ENCODE measurements at places on chromosomes 6 and 20. TPM values are rescaled to one million over a fixed set of nuclear protein-coding genes. Genes with fewer than 3 reads are reported as not detected.
A peak's percentile ranks its signal among the peaks of the same experiment; 100 is the strongest.

DNA sequence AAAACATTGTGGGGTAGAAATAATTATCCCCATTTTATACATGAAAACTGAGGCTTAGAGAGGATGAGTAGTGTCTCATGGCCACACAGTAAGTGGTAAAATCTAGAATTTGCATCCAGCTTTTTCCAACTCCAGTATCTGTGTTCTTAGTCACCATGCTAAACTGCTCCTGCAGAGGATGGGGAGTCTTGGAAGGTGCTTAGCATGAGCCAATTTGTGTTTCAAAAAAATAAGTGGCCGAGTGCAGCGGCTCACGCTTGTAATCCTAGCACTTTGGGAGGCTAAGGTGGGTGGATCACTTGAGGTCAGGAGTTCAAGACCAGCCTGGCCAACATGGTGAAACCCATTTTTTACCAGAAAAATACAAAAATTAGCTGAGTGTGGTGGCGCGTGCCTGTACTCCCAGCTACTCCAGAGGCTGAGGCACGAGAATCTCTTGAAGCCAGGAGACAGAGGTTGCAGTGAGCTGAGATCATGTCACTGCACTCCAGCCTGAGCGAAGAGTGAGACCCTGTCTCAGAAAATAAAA is 2.4 kb downstream of the C6orf89 start:
- no peak overlapping the region for H3K27ac ChIP-seq
- no peaks in the 10 kb centered on the region for H3K27me3 ChIP-seq
- no peak overlapping the region for H3K4me3 ChIP-seq
- no peaks in the 10 kb centered on the region for H3K36me3 ChIP-seq

DNA sequence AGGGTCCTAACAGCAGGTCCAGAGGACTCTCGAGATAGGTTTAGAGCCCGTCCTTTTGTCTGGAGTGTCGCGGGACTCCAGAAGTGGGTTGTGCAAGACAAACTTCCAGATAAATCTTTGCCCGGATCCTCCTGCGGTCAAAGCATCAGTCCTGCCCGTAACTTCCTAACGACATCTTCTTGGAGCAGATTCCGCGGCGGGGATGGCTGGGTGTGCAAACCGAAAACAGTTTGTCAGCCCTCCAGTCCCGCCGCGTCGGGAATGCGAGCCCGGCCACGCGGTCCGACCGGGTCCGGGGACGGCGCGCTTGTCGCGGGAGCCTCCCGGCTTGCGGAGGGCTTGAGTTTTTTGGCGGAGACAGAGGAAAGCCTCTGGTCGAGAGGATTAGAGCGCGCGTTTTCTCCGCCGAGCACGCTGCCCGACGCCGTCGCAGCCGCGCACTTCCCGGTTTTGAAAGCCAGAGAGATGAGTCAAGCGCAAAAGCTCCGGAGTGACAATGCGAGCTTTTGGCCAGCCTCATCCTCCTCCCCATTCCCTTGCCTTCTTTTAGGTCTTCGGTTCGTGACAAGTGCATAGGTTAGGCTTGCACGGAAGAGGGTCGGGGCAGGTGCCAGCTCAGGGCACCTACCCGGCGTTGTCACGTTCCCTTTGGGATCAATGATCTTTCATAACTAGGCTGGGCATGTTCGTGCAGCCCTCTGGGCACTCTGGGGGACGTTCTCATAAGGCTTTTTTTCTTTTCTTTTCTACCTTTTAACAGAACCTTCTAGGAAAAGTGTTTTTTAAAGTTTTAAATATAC is 91.3 kb upstream of the PRDM1 start:
- DNase-seq: no peak
- no peaks in the 10 kb centered on the region for H3K27me3 ChIP-seq
- H3K4me1 ChIP-seq: no peaks in the 10 kb centered on the region
- H3K4me3 ChIP-seq: no peak overlapping the region

DNA sequence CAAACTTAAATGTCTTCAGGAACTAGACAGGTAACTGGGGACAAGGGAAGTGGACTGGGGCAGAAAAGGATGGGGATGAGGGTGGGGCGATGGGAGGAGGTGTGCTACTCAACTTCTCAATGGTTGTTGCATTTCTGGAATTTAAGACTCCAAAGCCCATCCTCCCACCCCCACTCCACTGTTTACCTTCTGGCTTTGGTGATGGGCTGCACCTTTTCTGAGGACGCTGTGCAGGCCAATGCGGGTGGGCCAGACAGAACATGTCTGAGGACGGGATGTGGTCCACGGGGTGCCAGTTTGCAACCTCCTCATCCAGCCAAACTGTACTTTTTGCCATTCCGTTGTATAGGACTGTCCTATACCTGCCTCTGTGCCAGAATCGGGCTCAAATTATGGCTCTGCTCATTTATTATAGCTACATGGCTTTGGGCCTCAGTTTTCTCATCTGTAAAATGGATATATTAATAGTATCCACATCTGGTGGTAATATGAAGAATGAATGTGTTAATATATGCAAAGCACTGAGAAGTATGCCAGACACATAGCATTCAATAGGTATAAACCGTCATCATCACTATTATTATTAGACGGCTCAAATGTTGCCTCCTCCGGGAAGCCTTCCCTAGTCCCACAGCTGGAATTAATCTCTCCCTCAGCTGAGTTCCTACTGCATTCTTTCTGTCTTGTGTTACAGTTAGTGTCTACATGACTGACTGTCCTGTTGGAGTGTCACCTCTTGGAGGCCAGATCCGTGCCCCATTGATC is 31.0 kb upstream of the VEGFA start:
- H3K36me3 ChIP-seq: no peaks in the 10 kb centered on the region
- no peak overlapping the region for H3K27ac ChIP-seq
- H3K4me3 ChIP-seq: no peak overlapping the region
- DNase-seq: no peak
- H3K27me3 ChIP-seq: peaks cover 7% of the 10 kb centered on the region
- H3K4me1 ChIP-seq: no peaks in the 10 kb centered on the region

- no peaks in the 10 kb centered on the region for H3K4me1 ChIP-seq
- no peaks in the 10 kb centered on the region for H3K36me3 ChIP-seq
- H3K27ac ChIP-seq: no peak overlapping the region
- no peaks in the 10 kb centered on the region for H3K27me3 ChIP-seq
- H3K4me3 ChIP-seq: no peak overlapping the region
- DNase-seq: no peak
These were observed 7.6 kb downstream of the PRND start for GRCh38 chr20:4729265-4729664.

- H3K27ac ChIP-seq: no peak overlapping the region
- no peaks in the 10 kb centered on the region for H3K27me3 ChIP-seq
- H3K36me3 ChIP-seq: peaks cover 23% of the 10 kb centered on the region
These were observed 6.5 kb downstream of the PIM1 start for GRCh38 chr6:37176268-37177076.

DNA sequence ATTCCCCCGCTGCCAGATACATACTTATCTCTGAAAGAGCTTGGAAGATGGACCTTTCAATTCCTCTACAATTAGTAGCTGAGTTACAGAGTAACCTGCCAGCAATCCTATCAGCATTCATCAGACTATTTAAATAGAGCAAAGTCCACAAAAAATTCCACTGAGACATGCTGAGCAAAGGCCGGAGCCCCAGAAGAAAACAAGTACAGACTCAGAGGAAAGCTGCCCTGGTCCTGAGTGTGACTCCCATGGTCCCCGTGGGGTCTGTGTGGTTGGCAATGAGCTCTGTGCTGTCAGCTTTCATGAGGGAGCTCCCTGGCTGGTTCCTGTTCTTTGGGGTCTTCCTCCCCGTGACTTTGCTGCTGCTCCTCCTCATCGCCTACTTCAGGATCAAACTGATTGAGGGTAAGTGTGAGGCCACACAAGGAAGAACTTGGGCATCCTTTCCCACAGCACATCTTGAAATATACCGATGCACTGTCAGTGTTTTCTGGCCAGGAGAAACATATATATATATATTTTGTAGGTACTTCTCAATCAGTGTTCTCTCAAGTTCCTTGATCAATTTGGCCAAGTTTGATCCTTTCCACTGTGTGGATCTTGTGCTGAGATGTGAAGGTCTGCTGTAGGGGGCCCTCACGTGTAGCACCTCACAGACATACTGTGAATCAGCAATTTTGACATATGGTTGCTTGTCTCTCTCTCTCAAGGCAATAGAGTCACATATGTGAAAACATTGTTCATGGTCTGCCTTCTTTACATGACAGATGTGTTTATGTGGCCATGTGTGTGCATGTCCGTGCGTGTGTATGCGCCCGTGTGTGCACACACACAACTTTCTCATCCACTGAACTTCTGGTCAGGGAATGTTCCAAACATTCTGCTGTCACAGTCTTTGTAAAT is at the start of gene SMLR1:
TSS of gene SMLR1 (plus strand) at position 160 of the 903 bp plus-strand sequence. CDS start at position 168, 8 bp downstream.
- DNase-seq: no peak
- no peaks in the 10 kb centered on the region for H3K4me1 ChIP-seq
- no peak within 1 kb of the TSS for H3K27ac ChIP-seq
- no peaks in the 10 kb centered on the region for H3K27me3 ChIP-seq

DNA sequence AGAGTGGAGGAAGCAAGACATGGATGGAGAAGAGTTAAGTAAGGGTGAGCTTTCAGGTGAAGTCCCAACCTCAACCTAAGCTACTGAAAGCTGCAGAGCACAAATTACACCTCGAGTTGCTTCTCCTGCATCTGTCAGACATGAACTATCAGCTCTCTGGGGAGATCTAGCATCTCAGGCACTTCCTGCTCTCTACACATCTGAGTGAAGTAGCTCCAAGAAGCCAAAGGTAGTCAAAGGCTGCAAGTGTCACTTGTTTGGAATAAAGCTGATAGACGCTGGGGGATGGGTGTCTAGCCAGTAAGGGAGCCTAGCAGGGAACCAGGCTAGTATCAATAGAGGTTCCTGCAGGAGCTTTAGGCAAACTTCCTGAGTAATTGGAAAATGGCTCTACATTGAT is 228.0 kb downstream of the PLCB1 start:
- H3K27ac ChIP-seq: no peak overlapping the region
- H3K36me3 ChIP-seq: no peaks in the 10 kb centered on the region
- no peak overlapping the region for H3K4me3 ChIP-seq
- no peak for DNase-seq
- no peaks in the 10 kb centered on the region for H3K27me3 ChIP-seq

- no peaks in the 10 kb centered on the region for H3K36me3 ChIP-seq
- H3K4me1 ChIP-seq: no peaks in the 10 kb centered on the region
- no peak for DNase-seq
- H3K27me3 ChIP-seq: no peaks in the 10 kb centered on the region
- no peak overlapping the region for H3K27ac ChIP-seq
These were observed 266.7 kb upstream of the FLRT3 start for GRCh38 chr20:14604143-14604542.

Gene GINS1
- total RNA-seq: 85.0 TPM

Gene VWA7
- 0.28 TPM for total RNA-seq

DNA sequence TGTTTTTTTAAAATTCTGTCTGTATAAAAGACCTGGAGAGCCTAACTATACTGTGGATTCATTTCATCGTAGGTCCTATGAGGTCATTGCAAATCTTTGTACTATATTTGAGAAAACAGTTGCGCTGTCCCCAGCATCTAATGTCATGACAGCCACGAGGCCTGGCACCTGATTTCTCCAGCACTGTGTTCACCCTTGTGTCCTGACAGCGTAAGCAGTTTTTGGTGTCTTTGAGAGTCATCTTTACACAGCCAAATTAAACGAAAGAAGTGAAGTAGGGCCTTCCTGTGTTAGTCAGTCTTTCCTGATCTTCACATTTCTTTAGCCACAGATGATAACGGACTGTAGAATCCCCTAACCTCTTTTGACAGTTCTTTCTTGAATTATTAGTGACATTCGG is 70.6 kb upstream of the PHACTR2 start:
- no peaks in the 10 kb centered on the region for H3K27me3 ChIP-seq
- no peak overlapping the region for H3K27ac ChIP-seq
- no peak for DNase-seq
- H3K4me3 ChIP-seq: no peak overlapping the region
- no peaks in the 10 kb centered on the region for H3K36me3 ChIP-seq

DNA sequence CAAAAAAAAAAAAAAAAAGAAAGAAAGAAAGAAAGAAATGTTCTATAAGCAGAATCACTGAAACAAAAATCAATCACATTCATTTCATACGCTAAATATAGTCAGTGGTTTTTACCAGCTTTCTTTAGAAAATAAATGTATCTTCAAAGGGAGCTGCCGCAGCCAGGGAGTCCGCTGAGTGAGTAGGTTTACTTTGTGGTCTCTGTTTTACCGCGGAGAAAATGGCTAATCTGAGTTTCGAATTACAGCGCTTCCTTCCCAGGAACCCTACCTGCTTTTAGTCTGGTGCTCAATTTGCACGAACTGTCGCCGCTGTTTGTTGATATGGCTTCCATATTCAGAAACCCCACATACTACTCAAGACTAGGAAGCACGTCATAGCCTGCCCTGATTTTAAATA is 102.4 kb downstream of the TFAP2A start:
- no peak overlapping the region for H3K4me3 ChIP-seq
- no peaks in the 10 kb centered on the region for H3K36me3 ChIP-seq
- H3K4me1 ChIP-seq: peaks cover 5% of the 10 kb centered on the region
- H3K27ac ChIP-seq: no peak overlapping the region
- no peak for DNase-seq
- H3K27me3 ChIP-seq: no peaks in the 10 kb centered on the region

DNA sequence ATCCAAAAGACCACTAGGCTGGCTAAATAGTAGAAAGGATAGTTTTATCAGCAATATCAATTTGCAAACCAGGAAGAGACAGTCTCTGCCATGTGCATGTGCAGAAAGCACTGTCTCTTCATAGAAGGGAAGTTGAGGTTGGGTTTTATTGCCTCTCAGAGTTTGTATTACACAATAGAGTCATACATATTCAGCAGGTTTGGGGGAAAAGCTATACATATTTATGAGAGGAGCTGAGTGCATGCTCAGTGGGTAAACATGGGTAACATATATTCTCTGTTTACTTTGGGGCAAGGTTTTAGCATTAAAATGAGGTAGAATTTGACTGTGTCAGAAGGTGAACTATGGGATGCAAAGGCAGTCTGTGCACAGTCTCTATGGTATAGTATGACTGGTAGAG is 14.9 kb downstream of the TMEM170B start:
- H3K36me3 ChIP-seq: no peaks in the 10 kb centered on the region
- no peaks in the 10 kb centered on the region for H3K27me3 ChIP-seq

- H3K27ac ChIP-seq: no peak overlapping the region
- no peak for DNase-seq
- no peak overlapping the region for H3K4me3 ChIP-seq
These were observed 207.8 kb upstream of the ZFP64 start for GRCh38 chr20:52399352-52399751.

Gene RUNX2
- total RNA-seq: 46.1 TPM

GRCh38 chr6:139395891-139396301 is 21.4 kb upstream of the CITED2 start:
- H3K4me3 ChIP-seq: peak overlapping the region; percentile 41
- H3K27me3 ChIP-seq: no peaks in the 10 kb centered on the region
- no peaks in the 10 kb centered on the region for H3K36me3 ChIP-seq
- H3K4me1 ChIP-seq: peaks cover 24% of the 10 kb centered on the region
- peak overlapping the region; percentile 97 for H3K27ac ChIP-seq
- DNase-seq: peak; percentile 82

- no peaks in the 10 kb centered on the region for H3K27me3 ChIP-seq
- no peaks in the 10 kb centered on the region for H3K4me1 ChIP-seq
- H3K36me3 ChIP-seq: 0 out of 2 replicates have a peak, but pooled peaks cover 2% of the 10 kb centered on the region
- H3K27ac ChIP-seq: no peak overlapping the region
These were observed 27.8 kb downstream of the SLC23A2 start for GRCh38 chr20:4973330-4974097.

- H3K27me3 ChIP-seq: no peaks in the 10 kb centered on the region
- no peak overlapping the region for H3K27ac ChIP-seq
- H3K4me1 ChIP-seq: no peaks in the 10 kb centered on the region
- H3K4me3 ChIP-seq: no peak overlapping the region
These were observed 164.6 kb upstream of the FAM83B start for GRCh38 chr6:54681987-54682386.

Gene FAM217A
- not detected for total RNA-seq

Measured in SJCRH30 (cell line).